Spleen (tissue), 13 donors: ENCODE measurements at places on chromosomes 7 and 10.

GRCh38 chr7:36896418-36896817 is 172.1 kb upstream of the AOAH start:
- no peak for DNase-seq

DNA sequence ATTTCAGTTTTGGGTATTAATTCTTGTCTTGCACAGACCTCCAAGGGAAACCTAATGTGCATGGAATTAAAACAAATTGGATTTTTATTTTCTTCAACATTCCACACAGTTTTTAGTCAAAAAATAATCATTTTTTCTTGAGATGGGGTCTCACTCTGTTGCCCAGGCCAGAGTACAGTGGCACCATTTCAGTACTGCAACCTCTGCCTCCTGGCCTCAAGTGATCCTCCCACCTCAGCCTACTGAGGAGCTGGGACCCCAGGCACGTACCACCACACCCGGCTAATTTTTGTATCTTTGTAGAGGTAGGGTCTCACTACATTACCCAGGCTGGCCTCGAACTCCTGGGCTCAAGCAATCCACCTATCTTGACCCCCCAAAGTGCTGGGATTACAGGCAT is 4.9 kb downstream of the BAIAP2L1 start:
- no peak for DNase-seq

DNA sequence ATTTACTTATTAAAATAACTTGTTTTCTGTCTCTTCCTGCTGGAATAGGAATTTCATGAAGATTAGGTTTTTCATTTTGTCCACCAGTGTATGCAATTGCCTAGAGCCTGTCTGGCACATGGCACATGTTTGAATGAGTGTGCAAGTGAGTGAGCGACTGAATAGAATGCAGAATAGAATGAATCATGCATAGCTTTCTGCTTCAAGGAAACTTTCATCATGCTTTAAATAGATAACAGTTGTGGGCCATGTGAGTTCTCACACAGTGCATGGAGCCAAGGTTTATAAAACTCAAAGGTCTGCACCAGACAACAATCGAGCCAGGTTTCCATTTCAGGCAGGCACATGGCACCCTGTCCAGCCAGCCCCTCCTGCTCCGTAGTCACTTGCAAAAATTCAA is 74.2 kb upstream of the HECW1 start:
- no peak for DNase-seq

DNA sequence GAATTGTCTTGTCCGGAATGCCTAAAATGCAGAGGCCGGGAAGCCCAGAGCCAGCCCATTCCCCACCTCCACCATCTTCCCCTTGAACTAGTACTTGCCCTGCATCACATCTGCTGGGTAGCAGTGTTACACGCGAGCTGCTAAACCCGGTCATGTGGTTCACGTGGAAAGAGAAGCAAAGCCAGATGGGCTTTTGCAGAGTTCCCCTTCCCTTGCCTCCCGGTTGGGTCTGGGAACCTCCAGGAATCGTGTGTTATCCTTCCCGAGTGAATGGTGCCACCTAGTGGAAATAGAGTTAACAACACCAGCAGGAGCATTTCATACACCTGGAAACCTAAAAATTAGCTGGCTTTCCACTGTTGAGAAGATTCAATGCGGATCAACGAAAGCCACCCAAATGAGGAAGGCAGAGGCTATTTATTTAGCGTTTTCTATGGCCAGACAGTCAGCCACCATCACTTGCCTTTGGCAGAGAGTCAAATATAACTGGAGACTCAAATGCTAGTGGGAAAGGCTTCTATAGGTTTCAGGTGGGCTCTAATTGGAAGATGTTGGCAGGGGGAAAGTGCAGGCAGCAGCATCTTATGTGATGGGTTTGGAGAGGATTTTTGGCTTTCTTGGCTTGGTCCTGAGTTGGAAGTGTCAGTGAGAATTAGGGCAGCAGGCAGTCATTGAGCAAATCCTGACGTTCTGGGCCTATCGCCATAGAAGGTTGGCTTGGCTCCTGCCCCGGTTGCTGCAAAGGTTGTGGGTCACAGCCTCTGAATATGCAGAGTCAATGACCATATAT is 12.9 kb upstream of the DENND2A start:
- peak; percentile 70 for DNase-seq

- DNase-seq: no peak
These were observed 186.8 kb downstream of the CUX1 start for GRCh38 chr7:102004229-102004628.

GRCh38 chr7:103011650-103012049 is 62.9 kb downstream of the FBXL13 start:
- no peak for DNase-seq

DNA sequence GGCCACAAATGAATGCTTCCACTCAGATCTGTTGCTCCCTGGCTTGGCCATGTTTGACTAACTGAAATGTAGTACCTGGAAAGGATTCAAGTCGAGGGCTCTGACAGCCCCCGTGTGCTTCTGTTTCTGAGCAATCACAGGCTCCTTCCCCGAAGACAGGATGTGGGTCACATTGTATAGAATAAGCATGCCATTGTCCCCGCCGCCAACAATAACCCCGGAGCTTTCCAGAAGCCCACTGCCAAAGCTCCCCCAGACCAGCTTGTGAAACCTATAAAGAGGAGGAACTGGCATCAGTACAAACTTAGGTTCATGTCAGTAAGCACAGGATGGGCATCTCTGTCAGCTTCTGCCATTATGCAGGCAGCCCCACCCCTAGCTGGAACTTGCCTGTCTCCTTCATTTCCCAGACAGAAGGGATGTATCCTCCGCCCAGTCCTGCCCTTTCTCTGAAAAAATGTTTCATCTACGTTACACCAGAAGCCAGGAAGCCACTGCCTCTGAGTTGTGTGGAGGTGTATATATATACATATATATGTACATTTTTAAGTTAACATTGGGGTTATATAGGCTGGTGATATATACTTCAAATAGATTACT is 10.3 kb downstream of the SEC31B start:
- DNase-seq: no peak

DNA sequence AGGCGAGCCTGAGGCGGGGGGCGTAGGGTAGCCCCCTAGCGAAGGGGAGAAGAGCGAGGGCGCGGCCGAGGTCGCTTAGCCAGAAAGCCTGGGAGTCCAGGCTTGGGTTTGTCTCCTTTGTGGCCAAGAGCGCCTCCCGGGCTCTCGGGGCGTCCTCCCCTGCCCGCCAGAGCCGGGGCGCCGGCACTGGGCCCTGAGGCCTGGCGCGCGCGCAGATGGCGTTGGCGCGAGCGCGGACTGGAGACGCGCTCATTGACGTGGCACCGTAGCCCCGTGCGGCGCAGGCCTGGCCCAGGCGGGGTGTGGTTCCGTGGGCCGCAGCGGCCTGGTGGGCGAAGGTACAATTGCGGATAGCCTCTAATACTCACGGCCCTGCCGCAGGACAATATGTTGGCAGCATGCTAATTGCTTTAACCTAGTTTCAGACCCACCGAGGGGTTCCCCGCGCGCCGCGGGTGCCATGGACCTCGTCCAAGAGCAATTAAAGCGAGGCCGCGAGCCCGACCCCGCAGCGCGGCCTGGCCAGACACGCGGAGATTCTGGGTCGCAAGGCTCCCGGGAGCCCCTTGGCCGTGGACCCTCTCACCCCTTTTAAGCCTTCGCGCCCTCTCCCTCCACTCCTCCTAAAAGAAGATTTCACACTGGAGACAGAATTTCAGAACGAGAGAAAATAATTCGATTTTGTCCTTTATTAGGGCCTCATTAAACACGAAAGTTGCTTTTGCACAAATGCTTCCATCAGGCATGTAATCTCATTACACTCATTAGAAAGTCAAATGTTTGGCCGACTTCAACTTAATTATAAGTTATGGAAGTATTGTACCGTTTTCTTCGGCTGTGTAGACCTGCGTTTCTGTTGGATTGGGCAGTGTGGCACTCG is 3.1 kb downstream of the PTF1A start:
- DNase-seq: no peak

- DNase-seq: peak; percentile 56
These were observed 533.0 kb downstream of the PTPRN2 start for GRCh38 chr7:158054611-158055010.

- no peak for DNase-seq
These were observed 21.4 kb downstream of the UBN2 start for GRCh38 chr7:139252451-139252850.

DNA sequence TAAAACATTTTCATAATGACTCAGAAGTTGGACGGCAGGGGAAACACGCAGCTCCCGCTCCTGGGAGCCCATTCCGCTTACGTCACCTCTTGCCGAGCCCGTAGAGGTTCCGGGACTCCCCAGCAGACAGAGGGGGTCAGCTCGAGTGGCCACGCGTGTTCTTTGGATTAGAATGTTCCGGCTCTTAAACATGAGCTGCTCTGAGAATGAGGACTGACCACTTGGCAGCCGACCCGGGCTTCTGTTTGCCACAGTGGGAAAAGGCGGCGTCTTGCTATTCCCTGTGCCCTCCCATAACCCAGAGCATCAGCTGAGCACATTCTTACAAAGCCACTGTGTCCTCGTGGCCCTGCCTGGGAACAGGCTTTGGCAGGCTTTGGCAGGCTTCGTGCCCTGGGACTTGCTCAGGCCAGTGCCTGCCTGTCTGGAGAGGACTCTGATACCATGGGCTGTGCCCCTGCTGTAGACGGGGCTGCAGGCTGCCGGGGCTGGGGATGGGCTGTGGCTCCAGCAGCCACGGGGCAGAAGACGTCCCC is 40.1 kb downstream of the PFKP start:
- DNase-seq: no peak

DNA sequence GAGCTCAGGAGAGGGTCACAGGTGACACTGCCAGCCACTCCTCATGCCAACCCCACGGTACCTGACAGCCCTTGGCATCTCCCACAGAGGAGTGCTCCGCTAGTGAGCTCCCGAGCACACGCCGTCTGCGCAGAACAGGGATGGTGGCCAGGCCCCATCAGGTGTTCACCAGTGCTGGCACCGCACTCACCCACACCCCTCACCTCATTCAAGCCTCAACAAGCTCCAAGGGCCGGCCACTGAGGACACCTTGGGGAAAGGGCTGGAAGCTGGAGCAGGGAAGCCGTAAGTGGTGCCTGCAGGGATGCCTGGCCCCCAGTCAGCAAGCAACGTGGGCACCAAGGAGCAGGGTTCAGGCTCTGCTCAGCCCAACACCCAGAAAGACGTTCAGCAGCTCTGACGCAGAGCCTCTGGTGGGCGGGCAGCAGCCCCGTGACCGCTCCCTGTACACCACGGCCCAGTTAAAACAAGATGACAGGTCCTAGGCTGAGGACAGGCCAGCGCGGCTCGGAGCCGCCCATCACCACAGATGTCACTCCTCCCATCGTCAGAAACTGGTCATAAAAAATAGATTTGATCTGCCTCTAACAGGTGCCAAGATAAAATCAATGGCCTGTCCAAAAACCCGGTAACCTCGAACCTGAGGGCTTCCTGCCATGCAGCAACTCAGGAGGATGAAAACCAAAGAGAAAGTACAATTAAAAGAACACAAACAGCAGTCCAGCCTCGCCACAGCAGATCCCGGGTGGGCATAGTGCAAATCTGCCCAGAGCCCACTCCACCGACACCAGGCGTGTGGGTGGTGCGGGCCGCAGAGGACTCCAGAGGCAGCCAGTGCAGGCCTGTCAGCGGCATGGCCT is 275.9 kb downstream of the MAD1L1 start:
- peak; percentile 72 for DNase-seq

GRCh38 chr10:133088956-133089800 is 1.5 kb downstream of the ADGRA1 start:
- no peak for DNase-seq

- DNase-seq: no peak
These were observed 37.5 kb upstream of the PLEKHA1 start for GRCh38 chr10:122336961-122337360.

DNA sequence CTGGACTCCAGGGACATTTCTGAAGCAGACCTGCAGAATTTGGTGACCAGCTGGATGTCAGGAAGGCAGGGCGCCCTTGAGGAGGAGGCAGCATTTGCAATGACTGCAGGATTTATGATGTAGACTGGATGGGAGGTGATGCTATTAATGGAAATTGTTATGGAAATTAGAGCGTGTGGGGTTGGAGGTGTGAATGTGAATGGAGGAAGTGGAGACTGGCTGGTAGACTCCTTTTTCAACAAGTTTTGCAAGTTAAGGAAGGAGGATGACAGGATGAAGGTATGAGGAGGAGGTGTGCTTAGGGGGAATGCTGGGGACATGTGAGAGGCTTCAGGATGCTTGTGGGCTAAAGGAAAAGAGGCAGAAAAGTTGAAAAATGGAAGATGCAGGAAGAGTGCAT is 137.0 kb downstream of the TMEM178B start:
- DNase-seq: no peak

DNA sequence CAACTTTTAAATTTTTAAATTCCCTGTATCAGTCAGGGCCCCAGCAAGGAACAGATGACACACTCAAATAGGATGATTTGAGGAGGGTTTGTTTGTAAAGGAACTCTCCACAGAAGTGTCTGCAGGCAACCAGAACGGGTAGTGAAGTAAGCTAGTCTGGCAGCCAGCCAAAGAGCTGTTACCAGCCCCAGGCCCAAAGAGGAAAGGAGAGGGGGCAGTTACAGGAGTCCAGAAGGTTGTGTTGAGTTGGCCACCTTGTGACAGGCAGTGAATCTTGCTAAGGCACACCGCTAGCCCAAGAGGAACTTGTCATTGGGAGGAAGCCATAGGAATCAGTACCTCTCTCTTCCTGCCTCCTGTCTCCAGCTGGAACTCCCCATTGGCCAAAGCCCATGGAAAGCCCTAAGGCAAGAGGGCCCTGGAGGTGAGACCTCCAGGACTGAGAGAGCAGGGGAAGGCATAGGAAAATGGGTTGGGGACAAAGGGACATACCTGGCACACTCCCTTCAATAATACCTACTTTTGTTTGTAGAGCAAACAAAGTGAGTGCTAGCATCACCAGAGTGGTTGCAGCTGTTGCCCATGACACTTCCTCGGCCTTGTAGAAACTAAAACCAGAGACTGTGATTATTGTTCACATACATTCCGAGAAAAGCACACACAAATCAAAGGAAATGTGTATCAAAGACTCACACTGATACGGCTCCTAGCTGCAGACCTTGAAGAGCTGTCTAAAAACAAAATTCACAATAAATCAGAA is 25.4 kb upstream of the GATAD1 start:
- no peak for DNase-seq

DNA sequence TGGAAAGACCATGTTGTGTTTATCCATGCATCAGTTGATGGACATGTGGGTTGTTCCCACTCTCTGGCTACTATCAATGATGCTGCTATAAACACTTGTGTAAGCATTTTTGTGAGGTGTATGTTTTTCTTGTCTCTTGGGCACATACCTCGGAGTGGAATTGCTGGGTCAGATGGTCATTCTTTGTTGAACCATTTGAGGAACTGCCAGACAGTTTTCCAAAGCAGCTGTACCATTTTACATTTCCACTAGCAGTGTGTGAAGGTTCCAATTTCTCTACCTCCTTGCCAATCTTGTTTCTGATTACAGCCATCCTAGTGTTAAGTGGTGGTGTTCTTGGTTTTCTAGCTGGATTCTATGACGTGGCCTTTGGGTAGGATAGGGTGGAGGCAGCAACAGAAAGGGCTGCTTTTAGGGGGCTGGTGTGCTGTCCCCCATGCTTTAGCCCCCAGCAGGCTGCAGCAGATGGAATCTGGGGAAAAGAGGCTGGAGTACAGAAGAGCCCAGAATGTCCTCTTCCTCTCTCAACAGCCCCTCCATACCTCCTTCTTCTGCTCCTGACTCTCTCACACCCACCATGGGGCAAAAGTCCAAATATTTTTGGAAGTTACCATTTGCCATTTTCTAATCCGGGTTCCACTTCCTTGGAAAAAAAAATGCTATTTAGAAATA is 352.7 kb downstream of the FRMD4A start:
- no peak for DNase-seq

GRCh38 chr7:154985230-154985629 is 17.7 kb downstream of the PAXIP1 start:
- no peak for DNase-seq

- peak; percentile 20 for DNase-seq
These were observed 20.9 kb downstream of the CHST15 start for GRCh38 chr10:124072541-124072940.
